ENCODE measurements at places on chromosomes 11 and 22.

GRCh38 chr11:126646701-126647557 lies 291.4 kb downstream of the ST3GAL4 start:
- DNase-seq = no peak

GRCh38 chr11:18853086-18853720 lies 61.6 kb upstream of the PTPN5 start:
- peak; percentile 63 for DNase-seq

GRCh38 chr11:67373648-67374570 lies 511 bp upstream of the CLCF1 start:
- no peak for DNase-seq

DNA sequence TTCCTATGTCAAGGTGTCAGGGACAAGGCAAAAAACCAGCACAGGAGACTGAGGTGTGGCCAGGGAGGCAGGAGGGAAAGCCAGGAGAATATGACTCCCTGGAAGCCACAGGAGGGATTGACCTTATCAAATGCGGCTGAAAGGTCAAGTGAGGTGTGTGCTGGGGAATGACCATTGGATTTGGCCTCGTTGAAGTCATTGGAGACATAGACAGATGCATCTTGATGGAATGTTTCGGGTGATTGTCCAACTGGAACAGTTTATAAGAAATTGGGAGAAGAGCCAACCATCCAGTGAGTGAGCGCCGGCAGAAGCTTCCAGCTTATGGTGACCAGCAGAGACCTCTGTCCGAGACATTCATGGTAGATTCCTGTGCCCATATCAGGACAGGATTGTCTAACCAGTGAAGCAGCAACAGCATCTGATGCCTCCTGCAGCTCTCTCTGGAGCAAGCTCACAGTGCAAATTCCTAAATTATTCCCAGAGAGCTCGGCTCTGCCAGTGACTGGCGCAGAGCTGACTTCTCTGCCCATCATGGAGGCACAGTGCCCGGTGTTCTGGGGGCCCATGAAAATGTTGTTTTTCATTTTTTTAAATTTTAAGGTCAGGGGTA lies 95.4 kb downstream of the MYO18B start:
- no peak for DNase-seq

DNA sequence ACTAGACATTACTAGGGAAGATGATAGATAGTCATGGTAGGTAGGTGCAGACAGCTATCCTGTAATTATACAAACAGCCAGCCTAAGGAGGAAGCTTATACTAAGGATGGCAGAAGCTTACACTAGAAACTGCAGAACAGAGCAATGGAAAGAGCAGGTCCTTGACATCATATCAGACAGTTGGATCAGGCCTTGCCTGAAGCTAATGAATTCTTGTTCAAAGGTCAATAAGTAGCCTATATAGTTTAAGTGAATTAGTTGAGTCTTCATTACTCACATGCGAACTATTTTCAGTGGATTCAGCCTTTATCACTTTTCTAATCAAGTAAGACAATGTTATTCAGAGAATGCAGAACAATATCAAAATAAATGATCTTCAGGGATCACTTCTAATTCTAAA lies 22.3 kb upstream of the GRK3 start:
- no peak for DNase-seq

- no peak for DNase-seq
These were observed 29.7 kb downstream of the APLP2 start for GRCh38 chr11:130099356-130099755.

GRCh38 chr11:64484191-64485022 lies 106.6 kb upstream of the SLC22A12 start:
- no peak for DNase-seq

- no peak for DNase-seq
These were observed 15.8 kb upstream of the PKNOX2 start for GRCh38 chr11:125148743-125149142.

- no peak for DNase-seq
These were observed 16.9 kb downstream of the TSPAN4 start for GRCh38 chr11:859394-860131.

- no peak for DNase-seq
These were observed 116.9 kb downstream of the STK33 start for GRCh38 chr11:8477151-8477550.

GRCh38 chr22:27669798-27670599 lies 131.6 kb downstream of the MN1 start:
- no peak for DNase-seq

DNA sequence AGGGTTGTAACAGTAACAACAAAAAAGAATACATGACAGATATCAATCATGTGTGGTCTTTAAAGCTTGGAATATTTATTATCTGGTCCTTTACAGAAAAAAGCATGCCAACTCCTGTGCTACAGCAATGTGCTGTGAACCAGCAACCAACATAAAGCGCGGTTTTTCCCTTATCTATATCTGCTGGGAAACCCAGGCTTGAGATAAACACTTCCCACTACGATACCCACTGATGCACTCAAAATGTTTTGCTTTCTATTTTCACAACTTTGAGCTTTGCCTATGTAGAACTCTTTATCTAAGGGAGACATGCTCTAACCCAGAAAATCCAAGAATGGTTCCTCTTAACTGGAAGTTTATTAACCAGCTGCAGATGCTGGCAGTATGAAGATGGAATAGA lies 19.0 kb downstream of the ZBED5 start:
- DNase-seq = no peak

DNA sequence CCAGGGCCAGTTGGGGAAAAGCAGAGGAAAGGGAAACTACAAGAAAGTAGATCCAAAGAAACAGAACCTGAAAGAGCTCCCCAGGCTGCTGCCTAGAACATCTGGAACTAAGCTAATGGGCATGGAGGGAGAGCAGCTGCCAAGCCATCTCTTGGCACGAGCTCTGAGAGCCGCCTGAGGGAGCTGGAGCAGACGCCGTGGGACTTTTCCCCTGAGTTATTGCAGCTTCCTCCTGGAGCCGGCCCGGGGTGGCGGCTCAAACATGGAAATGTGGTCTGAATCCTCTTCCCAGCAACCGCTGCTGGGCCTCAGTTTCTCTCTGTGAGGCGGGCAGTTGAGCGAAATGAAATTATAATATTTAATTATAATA lies 41.8 kb downstream of the LIF start:
- no peak for DNase-seq

DNA sequence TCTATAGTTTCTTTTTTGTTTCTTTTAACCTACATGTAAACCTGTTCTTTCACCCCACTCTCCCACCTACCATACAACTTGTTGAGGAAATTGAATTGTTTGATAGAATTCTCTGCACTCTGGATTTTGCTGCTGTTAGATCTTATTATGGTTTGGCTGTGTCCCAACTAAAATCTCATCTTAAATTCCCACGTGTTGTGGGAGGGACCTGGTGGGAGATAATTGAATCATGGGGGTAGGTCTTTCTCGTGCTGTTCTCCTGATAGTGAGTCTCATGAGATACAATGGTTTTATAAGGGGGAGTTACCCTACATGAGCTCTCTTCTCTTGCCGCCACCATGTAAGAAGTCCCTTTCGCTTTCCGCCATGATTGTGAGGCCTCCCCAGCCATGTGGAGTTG lies 15.0 kb upstream of the PITPNB start:
- no peak for DNase-seq

DNA sequence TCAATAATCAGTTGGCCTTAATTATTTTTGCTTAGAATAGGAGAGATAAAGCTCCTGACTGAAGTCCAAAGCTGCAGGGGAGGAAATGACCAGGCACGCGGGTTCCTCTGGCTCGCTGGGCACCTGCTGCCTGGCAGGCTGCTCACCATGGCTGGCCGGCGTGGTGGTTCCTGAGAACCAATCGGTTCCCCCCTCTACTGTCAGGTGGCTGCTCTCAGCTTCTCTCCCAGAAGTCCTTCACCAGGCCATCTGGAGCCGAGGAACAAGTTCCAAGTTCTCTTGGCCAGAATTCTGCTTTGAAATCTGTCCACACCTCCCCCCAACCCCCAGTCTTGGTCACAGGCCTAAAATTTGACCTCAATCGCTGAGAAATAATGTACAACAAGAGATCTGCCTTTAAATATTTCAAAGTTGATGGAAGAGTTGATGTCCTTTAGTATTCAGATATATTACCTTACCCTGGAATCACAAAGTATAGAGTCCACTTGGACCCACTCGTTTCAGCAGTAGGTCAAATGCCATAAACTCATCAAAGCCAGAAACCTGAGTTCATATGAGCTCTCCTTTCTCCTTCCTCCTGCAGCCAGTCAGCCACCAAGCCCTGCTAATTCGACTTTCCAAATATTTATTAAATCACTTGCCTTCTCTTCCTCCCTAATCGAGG lies 25.2 kb downstream of the EXPH5 start:
- no peak for DNase-seq

GRCh38 chr11:61569701-61570100 lies 11.2 kb downstream of the SYT7 start:
- DNase-seq = no peak

- no peak for DNase-seq
These were observed 13.7 kb upstream of the SEC14L3 start for GRCh38 chr22:30485362-30485988.

DNA sequence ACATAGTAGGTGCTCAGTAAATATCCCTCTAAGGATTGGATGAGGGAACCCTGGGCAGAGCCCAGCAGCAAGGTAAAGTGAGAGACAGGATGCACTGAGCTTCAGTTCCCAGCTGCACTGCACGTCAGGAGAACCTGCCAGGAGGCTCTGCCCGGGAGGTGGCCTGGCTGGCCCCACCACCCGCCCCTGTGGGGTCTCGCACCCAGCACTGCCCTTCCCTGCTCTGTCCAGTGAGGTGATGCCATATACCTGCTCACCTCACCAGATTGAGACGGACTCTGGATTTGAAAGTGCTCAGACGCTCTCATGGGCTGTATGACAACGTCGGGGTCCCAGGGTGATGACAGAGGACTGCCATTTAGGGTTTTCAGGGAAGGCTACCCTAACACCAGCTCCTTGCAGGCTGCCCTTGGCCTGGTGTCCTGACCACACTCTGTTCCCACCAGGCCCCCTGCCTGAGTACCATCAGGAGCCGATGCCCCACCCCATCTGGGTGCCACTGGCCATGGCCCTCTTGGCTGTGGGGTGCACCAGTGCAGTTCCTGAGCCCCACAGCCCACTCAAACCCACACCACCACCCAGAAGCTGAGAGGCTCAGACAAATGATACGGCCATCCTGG lies 61.7 kb upstream of the FGF3 start:
- no peak for DNase-seq

DNA sequence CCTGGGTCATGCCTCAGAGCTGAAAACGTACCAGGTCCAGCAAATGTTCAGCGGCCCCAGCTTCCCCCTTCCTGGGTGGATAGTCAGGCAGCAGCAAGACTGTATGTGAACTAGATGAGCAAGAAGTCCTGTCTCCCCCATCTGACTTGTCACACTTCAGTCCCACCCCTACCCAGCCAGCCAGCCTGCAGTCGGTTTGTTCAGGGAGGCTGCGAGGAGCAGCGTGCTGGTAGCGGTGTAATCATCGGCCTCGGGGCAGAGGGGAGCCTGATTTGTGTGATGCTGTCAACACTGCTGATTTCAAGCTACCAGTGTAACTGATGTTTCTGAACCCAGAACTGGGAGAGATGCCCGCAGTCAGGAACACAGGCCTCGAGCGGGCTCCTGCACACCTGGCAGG lies 9.6 kb downstream of the TMEM258 start:
- no peak for DNase-seq

GRCh38 chr22:49670456-49671330 lies 157.0 kb downstream of the BRD1 start:
- DNase-seq = no peak

GRCh38 chr11:131682373-131683015 lies 312.1 kb downstream of the NTM start:
- DNase-seq = no peak

DNA sequence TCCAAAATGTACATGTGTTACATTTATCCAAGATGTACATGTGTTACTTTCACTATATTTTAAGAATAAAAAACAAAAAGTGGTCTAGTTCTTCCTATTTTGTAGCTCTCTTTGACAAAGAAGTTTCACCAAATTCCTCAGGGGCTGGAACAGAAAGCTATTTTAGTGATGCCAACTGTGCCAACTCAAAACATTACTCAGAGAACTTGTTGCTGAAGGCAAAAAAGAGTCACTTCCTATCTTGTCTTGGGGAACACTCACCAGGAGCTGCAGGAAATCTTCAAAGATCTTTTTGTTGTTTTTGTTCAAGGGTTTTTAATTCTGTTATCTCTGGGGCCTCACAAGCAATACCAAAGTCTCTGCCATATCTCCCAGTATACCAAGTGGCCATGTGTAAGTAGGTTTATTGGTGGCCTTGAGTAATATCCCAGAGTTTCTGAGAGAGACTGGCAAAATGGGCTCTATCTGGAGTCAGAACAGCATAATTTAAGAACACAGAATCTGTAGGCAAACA lies 13.6 kb upstream of the EED start:
- no peak for DNase-seq

DNA sequence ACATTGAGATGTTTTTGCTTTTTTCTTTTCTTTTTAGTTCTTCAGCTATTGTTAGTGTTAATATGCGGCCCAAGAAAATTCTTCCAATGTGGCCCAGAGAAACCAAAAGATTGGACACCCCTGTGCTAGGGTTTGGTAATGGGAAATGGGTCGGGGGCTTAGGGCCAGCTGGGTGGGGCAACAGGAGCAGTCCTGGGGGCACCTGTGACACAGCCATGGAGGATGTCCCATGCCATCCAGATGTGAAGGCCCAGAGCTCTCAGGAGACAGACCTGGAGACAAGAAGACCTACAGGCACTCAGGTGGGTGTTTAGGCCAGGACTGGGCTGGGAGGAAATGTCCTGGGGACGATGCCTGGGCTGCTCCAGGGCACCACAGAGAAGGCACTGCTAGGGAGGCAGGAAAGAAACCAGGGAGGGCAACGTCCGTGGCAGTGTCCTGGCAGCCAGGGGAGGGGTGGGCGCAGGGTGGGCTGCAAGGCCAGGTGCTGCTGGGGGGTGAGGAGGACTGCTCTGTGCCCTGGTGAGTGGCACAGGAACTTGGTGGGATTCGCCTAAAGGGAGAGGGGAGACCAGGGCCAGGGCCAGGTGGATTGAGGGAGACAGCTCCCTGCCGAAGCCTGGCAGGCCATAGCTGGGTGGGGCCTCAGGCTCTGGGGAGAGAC lies 21.4 kb downstream of the RELT start:
- DNase-seq = no peak

GRCh38 chr11:41494716-41495115 lies 35.3 kb upstream of the LRRC4C start:
- DNase-seq = no peak

GRCh38 chr11:12587333-12587991 lies 86.8 kb upstream of the TEAD1 start:
- peak; percentile 40 for DNase-seq

GRCh38 chr11:17861036-17861755 lies 126.6 kb downstream of the KCNC1 start:
- DNase-seq = no peak

DNA sequence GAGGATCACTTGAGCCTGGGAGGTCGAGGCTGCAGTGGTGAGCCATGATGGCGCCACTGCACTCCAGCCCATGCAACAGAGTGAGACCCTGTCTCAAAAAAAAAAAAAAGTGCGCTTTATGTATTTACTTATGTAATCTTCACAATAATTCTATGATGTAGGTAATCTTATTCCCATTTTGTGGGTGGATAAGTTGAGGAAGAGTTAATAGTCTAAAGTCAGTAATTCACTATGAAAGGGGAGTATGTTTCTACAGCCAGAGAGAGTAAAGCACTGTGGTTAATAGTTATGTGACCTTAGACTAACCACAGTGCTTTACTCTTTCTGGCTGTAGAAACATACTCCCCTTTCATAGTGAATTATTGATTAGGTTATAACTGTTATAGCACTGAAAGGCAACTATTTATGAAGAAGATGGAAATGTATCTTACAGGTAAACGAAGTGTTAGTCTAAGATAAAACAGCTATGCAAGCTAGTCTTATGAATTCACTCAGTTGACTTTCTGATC lies 11.9 kb downstream of the CTR9 start:
- no peak for DNase-seq
